Spinal cord (tissue), 10 donors: ENCODE measurements at places on chromosomes 12 and 14. TPM values are rescaled to one million over a fixed set of nuclear protein-coding genes. Genes with fewer than 3 reads are reported as not detected.

GON7 gene
- 16.7 TPM for polyA plus RNA-seq

VRTN gene
- polyA plus RNA-seq, result not detected

AP5M1 gene
- polyA plus RNA-seq, result 34.8 TPM

BEGAIN gene
- 19.4 TPM for polyA plus RNA-seq

PNP gene
- polyA plus RNA-seq, result 27.3 TPM

PAH gene
- 1.2 TPM for polyA plus RNA-seq

DNA sequence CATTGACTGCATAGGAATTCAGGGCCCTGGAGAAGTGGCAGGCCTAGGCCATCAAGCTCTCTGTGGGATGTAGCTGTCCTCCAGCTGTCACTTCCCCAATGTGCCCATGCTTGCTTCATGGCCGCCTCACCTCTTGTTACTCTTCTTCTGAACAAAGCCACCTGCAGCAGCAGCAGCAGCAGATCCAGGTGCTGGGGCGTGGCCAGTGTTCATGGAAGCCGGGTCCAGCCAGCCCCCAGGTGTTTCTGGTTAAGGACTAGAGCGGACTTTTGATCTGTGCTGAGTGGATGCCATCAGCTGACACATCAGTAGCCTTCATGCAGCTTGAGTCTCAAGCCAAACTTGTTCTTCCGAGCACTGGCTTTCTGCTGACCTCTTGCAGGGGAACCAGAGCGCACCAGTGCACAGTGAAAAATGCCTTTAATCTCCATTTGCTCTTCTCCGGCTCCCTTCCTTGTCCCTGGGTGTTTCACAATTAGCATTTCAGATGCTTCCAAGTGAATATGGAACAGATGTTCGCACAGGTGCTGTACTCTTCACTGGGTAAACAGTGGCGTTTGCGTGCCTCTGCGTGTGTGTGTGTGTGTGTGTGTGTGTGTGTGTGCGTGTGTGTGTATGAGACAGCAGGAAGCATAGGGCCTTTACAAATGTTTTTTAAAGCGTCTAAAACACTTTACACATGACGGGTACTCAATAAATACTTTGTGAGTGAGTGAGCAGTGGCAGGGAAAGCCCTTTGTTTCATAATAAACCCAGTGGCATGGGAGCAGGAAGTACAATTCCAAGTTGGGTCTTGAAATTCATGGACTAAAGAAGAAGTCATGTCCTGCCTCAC is 20.1 kb downstream of the TPCN1 start:
- DNase-seq, result no peak

DNA sequence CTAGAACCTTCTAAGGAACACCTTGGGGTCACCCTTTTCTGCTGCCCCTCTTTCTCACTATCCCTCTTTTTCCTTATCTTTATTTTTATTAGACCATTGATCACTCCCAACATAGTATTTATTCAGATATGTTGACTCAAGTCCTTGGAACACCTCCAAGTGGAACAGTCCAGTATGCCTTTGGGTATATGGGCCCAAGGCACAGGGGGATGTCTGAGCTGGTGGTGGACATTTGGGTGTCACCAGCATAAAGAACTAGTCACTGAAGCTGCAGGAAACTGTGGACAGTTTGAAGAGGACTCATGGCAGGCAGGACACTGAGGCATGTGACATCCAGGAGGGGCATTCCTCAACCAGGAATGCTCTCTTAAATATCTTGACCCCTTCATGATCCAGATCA is 105.6 kb downstream of the VEZT start:
- DNase-seq, result no peak

GRCh38 chr12:119630223-119630780 is 36.7 kb downstream of the TMEM233 start:
- DNase-seq, result no peak

- DNase-seq, result no peak
These were observed 106.0 kb downstream of the TXNDC16 start for GRCh38 chr14:52446355-52446754.

GRCh38 chr12:14216405-14217294 is 148.8 kb upstream of the ATF7IP start:
- DNase-seq, result no peak

DNA sequence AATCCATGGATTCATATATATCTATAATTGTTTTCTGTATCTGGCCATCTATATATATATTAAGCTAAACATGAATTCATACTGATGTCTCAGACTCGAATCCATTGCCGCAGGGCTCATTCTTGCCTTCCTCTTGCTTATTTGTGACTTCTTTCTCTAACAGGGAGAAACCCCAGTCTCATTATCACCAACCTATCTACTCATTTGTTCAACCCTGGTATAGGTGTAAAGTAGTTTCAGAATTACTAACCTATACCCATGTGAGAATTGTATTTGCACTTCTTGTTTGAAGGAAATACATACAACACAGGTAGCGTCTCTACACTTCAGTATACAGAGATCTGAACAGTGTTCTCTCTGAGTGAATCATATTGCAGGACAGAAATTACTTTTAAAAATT is 77.7 kb downstream of the PTPN11 start:
- no peak for DNase-seq

- no peak for DNase-seq
These were observed 75.9 kb downstream of the TMEM132D start for GRCh38 chr12:129827866-129828384.

- no peak for DNase-seq
These were observed 68.3 kb downstream of the DERA start for GRCh38 chr12:15979096-15980092.

DNA sequence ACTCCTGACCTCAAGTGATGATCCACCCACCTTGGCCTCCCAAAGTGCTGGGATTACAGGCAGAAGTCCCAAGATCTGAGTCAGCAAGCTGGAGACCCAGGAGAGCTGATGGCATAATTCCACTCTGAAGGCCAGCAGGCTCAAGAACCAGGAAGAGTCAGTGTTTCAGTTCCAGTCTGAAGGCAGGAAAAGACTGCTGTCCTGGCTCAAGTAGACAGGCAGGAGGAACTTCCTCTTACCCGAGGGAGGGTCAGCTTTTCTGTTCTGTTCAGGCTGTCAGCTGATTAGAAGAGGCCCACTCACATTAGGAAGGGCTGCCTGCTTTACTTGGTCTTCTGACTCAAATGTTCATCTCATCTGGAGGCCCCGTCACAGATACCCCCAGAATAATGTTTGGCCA is 206.0 kb upstream of the MYL2 start:
- no peak for DNase-seq

- no peak for DNase-seq
These were observed 155.9 kb downstream of the SLC41A2 start for GRCh38 chr12:104802208-104802607.

DNA sequence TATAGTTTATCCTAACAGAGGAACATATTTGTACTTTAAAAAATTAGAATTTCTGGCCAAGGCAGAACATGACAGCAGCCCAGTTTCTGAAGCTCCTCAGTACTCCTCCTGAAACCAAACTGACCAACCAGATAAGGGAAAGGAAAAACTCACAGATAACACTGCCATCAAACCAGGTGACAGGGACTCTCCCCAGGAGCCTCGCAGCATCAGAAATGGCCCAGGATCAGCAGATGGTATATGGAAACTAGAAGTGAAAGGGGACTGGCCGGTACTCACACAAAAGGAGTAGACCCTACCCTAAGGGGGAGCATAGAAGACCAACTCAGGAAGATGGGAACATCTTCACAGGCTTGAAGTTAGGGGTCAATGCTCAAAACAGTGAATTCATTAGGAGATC is 22.0 kb downstream of the GALC start:
- no peak for DNase-seq

DNA sequence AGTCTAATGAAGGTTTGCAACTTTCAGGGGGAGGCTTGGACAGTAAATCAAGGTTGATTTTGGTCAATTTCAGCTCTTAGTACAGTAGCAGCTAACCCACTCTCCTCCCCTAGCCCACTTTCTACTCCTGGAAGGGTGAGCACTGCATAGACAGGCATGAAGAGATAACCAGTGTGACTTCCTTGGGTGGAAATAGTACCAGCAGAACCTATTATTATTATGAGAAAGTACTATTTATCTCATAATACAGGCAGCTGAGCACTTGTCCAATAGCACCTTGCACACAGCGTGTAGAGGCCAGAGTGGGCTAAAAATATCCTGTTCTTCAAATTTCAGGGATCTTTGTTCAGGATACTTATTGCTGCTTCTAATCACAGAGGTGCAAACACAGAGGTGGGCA is 96.2 kb upstream of the FKBP4 start:
- DNase-seq, result no peak

DNA sequence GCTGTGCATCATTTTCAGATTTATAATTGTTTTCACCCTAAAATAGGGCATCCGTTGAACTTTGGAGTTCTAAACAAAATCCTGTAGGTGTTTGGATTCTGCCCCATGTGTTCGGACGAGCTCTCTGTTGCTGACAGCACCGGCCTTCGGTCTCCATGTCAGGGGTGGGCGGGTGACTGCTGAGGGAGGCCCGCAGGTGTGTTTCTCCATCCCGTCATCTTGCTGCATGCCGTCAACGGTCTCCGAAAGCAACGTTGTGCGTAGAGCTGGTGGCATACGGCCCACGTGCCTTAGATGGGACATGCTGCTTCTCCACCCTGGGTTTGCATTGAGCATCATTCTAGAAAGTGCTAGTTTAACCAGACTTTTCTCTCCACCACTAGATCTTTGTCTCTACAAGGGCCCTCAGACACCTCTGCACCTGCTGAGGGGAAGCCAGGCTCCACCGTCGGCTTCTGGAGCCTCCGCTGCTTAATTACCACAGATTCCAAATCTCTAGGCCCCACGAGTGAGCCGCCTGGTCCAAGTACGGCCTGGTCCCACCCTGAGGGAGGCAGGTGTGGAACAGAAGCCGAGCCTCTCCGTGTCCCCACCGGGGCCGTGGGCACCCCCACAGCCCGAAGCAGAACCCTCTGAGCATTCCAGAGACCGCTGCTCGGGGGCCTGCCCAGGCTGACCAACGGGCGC is 15.7 kb upstream of the AMN start:
- DNase-seq, result no peak

DNA sequence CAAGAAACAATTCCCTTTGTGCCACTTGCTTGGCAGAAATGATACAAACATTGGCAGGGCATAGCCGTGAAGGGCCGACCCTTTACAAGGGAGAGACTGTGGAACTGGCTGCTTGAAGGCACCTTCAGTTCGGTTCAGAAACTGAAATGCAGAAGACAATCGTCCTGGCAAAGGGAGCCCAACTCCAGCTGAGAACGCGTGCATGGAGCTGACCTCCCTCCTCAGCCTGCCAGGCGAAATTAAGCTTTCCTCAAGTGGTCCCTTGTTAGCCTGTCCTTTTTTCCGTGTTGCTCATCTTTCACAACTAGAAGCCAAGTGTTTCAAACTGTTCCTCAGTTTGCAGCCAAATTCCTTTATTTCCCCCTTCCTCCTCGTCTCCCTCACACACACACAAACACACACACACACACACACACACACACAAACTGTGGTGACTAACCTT is 8.1 kb downstream of the LGR5 start:
- no peak for DNase-seq

- DNase-seq, result no peak
These were observed 29.6 kb downstream of the CCDC92 start for GRCh38 chr12:123942911-123943648.

DNA sequence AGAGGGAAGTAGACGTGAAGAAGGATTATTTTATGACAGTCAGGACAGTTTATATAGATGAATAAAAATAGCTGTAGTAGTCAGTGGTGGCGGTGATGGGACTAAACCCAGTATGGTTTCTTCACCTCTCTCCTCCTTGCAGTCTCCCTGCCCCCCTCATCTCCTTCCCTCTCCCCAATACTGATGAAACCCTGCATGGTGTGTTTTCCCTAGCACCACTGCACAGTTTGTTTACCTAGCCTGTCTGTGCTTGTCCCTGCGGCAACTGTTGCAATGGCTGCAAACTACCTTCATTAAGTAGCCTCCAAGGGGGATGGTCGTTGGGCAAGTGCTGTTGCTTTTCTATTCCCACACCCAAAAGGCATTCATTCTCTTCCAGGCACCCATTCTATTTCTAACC is 14.7 kb downstream of the PCBP2 start:
- no peak for DNase-seq

- DNase-seq, result no peak
These were observed 27.2 kb downstream of the ARF6 start for GRCh38 chr14:49919825-49920659.

- DNase-seq, result no peak
These were observed 1.1 kb downstream of the CLMN start for GRCh38 chr14:95318399-95319311.

DNA sequence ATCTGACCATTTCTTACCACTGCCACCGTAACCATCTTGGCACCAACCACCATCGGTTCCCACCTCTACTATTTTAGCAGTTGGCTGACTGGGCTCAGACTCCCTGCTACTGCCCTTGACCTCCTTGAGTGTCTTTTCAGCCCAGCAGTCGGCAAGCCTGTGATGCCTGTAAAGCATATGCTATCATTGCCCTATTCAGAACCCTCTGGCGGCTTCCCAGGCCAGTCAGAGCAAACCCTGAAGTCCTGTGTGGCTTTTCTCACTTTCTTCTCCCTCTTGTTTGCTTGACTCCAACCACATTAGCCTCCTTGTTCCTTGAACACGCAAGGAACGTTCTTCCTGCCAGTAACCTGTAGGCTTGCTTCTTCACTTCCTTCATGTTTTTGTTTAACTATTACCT is 6.2 kb downstream of the IRAK3 start:
- DNase-seq, result no peak

DNA sequence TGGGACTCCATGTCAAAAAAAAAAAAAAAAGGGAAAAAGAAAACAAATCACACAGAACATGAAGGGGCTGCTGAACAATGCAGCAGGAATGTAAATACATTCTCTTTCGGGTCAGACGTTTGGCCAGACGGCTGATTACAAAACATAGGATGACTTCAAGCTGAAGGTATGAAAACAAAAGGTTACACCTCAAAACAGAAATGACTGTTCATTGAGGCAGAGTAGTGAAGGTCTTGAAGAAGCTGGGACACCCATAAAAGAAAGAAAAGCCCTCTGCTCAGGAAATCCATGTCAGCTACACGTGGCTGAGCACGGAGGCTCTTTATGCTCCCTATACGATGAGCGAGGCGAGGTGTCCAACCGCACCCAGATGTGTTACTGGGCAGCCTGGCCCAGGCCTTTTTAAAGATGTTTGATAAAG is 37.7 kb downstream of the FGD4 start:
- DNase-seq, result no peak

DNA sequence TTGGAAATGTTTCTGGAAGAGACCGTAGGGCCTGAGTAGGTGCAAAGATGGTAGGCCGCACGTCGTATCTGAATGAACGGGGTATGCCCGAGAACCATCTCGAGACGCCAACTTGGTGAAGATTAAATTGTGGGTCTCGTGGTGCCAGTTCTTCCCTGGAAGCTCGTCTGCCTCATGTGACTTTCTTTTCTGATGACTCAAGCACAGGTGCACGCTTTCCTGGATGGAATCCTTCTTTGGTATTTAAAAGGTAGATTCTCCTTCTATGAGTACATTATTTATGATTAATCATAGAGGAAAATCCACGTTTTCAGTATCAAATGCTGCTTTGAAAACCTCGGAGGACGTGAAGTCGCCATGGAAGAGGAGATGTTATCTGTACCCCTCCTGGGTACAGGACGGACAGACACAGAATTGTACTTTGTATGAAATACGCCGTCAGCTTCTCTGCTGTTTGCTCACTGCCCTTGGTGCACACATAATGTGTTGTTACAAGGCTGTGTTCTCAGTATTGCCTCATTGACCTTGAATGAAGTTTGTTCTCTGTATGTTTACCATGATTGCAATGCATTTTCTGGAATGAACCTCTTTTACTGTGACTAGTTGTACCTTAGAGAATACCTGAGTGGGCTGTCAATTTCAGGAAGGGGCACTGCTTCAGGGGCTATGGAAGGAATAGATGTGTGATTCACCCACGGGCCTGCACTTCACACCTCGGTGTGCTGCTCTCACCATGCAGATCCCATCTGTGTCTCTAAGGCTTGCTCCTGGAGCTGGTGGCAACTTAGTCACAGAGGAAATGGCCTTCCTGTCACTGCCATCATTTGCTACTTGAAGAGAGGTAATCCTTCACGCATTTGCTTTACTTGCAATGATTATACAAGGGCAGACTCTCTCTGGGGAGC is 137.3 kb upstream of the RTL1 start:
- DNase-seq, result no peak
